ENCODE measurements at places on chromosomes 12 and 14.

DNA sequence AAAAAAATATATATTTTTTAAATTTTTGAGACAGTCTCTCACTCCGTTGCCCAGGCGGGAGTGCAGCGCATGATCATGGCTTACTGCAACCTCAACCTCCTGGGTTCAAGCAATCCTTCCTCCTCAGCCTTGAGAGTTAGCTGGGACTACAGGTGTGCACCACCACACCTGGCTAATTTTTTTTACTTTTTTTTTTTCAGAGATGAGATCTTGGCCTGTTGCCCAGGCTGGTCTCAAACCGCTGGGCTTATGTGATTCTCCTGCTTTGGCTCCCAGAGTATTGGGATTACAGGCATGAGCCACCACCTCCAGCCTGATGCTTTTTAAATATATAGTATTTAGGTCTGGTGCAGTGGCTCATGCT lies 24.5 kb downstream of the MDM2 start:
- no peak for DNase-seq

DNA sequence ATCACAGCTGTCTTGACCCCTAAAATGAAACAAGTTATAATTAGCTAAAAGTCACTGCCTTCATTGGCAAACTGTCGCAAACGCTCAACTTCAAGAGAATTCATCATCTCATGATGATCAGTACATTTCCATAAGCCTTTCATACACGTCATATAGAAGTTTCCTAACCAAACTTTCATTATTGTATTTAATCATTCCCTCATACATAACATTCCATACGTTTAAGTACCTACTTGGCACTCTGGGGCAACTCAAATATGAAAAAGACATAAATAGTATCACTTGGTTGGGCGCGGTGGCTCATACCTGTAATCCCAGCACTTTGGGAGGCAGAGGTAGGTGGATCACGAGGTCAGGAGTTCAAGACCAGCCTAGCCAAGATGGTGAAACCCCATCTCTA lies 12.4 kb upstream of the PPP2R5E start:
- DNase-seq: no peak

DNA sequence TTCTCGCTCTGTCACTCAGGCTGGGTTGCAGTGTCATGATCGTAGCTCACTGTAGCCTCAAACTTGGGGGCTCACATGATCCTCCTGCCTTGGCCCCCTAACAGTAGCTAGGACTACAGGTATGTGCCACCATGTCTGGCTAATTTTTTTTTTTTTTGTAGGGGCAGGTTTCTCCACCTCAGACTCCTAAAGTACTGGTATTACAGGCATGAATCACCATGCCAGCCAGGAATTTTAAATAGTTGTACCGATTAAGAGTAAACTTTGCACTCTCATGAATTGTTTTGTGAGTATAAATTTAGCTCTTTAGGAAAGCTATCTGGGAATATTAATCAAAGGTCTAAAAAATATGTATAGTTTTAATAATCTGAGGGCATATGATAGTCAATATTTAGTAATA lies 25.5 kb downstream of the YEATS4 start:
- DNase-seq: no peak

- DNase-seq: no peak
These were observed 9.1 kb downstream of the SNX6 start for GRCh38 chr14:34620839-34621238.

DNA sequence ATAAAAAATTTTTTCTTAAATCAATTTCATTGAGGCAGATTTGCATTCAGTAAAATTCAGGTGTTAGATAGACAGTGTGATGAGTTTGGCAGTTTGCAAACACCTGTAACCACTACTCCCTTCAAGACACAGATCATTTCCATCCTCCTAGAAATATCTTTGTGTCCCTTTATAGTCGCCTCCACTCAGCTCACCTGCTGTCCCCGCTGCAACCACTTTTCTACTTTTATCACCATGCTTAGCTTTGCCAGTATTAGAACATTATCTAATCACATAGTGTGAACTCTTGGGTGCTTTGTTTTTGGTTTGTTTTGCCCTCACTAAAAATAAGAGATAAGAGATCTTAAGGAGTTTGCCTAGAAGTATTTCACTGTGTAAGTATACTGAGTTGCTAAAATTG lies 73.8 kb downstream of the DERA start:
- no peak for DNase-seq

DNA sequence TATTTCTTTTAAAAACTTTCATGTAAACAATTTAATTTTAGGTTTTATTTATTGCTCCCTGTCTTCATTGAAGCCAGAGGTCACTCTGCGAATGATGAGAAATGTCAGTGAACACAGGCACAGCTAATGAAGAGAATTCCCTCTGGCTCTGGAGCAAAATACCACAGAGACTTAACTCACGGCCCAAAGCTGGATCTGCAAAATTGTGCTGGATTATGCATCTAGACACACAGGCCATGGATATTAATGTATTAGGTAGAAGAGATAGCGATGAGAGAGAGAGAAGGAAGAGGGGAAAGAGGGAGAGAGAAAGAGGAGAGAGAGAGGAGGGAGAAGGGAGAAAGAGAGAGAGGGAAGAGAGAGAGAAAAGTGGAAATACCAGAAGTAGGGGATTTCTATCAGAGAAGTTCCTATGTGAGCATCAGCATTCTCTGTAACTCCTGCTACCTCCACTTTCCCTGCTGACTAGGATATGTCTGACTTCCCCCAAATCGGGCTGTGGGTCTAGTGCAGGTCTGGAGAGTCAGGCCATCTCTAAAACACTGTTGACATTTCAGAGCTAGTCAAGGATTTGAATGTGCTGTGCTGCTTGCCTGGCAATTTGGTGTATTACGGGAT lies 3.7 kb downstream of the ARHGDIB start:
- no peak for DNase-seq

- no peak for DNase-seq
These were observed 78.0 kb downstream of the IFNG start for GRCh38 chr12:68081561-68081960.
